ENCODE measurements at places on chromosomes 3 and 15.

DNA sequence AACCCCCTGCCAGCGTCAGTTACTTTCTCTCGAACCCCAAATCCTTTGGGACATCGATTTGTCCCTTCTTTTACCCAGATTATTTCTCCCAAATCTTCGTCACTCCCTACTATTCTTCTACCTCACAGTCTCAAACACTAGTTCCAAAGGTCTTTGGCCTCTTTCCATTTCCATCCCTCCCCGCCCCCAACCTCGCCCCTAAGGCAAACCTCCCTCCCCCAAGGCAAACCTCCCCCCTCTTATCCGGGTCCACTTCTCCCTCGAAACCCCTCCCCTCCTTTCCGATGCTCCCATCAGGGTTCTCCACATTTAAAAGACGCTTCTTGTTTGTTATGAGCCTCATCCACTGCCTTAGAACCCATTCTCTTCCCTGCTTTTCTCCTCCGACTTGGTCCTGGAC, 583 bp downstream of the EAF1 start:
- DNase-seq = no peak

DNA sequence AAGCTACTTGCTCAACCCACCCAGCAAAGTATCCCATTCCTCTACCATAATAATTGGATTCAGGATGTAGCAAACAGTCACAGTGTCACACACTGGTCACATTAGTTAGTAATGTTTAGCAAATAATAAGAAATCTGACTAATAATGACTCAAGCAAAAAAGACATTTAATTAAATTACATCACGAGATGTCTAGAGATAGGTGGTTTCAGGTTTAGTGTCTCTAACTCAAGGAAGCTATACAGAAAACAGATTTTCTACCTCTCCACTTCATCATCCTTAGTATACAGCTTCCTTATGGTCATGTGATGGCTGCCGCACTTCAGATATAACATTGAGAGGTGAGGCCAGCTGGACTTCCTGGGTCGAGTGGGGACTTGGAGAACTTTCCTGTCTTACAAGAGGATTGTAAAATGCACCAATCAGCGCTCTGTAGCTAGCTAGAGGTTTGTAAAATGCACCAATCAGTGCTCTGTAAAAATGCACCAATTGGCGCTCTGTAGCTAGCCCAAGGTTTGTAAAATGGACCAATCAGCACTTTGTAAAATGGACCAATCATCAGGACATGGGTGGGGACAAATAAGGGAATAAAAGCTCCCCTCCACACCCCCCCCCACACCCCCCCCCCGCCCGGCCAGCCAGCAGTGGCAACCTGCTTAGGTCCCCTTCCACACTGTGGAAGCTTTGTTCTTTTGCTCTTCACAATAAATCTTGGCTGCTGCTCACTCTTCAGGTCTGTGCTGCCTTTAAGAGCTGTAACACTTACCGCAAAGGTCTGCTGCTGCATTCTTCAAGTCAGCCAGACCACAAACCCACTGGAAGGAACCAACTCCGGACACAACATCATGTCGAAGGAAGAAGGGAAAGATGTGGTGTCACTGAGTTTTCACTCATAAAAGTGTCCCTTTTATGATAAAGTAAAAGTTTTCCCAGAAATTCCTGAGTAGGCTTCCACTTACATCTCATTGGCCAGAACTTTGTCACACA, 24.9 kb upstream of the ARPIN start:
- no peak for DNase-seq

- no peak for DNase-seq
Observed at GRCh38 chr3:156516961-156517360, 38.0 kb downstream of the SSR3 start.

GRCh38 chr15:31275331-31276262, 51.0 kb upstream of the KLF13 start:
- no peak for DNase-seq

GRCh38 chr3:142211034-142211433, 14.4 kb downstream of the GK5 start:
- no peak for DNase-seq

GRCh38 chr3:99578339-99578970, 59.9 kb upstream of the COL8A1 start:
- no peak for DNase-seq

GRCh38 chr15:62307551-62307950, 142.5 kb upstream of the C2CD4B start:
- DNase-seq = no peak

- DNase-seq = no peak
Observed at GRCh38 chr15:74783808-74784175, 1.9 kb downstream of the CSK start.

DNA sequence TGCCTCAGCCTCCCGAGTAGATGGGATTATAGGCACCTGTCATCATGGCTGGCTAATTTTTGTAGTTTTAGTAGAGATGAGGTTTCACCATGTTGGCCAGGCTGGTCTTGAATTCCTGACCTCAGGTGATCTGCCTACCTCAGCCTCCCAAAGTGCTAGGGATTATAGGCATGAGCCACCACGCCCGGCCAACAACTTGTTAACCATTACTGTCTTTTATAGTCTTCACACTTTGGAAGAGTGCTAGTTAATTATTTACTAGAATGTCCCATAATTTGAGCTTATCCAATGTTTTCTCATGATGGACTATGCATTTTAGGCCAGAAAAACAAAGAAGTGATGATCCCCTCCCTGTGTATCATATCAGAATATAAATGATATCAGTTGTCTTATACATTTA, 288.6 kb upstream of the CBLB start:
- DNase-seq = no peak

GRCh38 chr15:87597346-87598052, 659.0 kb downstream of the NTRK3 start:
- DNase-seq = no peak

GRCh38 chr3:175748087-175748730, 889.1 kb downstream of the NAALADL2 start:
- DNase-seq = no peak

DNA sequence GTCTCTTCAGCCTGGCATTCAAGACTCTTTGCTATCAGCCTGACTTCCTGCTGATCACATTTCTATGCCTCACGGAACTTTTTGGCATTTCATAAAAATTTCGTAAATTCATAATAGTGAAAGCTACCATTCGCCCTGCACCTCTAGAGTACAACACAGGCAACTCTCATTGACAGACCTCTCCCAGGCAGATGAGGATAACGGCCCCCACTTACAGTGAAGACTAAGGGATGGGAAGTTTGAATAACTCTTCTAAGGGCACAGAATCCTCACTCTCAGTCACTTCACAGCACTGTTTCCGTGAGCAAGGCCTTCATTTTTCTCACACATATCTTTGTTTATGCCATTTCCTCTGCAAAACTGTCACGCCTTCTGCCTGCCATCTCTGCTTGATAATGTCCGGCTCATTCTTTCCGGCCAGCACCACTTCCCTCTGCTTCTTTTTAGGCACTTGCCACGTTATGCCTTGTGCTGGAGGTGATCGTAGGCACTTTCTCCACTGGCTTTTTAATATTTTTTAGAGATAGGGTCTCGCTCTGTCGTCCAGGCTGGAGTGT, 224.1 kb upstream of the HES1 start:
- no peak for DNase-seq

GRCh38 chr3:195462308-195462610, 19.4 kb upstream of the ACAP2 start:
- DNase-seq = no peak

DNA sequence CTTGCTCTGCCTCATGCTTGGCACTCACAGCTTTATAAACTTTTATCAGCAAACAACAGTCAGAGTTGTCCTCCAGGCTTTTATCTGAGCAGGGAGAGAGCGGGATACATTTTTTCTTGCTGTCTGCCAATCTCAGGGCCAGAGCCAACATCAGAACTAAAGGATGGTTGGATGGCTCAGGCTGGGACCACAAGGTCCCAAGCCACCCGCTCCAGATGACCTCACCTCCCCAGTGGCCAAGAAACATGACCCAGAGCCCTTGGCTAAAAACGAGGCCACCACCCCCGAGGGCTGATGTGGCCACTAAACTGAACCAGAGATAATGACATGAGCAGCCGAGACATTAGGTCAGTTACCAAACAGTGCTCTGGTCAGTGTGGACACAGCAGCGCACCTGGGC, 18.8 kb upstream of the SPATA12 start:
- DNase-seq = no peak

DNA sequence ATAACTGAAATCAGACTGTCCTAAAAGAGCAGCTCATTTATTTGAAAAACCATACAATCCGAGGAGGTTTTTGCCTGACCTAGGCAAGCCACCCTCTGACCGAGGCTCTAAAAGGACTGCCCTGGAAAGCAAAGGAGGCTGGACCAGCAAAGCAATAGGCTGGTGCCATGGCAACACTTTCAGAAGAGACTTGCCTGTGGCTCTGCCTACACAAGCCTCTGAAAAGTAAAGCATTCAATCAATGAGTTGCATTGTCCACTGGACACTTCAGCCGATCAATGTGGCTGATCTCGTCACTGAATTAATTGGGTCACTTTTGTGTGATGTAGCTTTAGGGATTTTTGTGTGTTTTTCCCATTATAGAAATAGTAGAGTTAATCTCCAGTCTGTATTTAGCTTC, 99.1 kb upstream of the SEMA6D start:
- DNase-seq = no peak

GRCh38 chr15:31590609-31591008, 264.0 kb downstream of the KLF13 start:
- DNase-seq = no peak

- no peak for DNase-seq
Observed at GRCh38 chr3:36372534-36372935, 7.8 kb upstream of the STAC start.

DNA sequence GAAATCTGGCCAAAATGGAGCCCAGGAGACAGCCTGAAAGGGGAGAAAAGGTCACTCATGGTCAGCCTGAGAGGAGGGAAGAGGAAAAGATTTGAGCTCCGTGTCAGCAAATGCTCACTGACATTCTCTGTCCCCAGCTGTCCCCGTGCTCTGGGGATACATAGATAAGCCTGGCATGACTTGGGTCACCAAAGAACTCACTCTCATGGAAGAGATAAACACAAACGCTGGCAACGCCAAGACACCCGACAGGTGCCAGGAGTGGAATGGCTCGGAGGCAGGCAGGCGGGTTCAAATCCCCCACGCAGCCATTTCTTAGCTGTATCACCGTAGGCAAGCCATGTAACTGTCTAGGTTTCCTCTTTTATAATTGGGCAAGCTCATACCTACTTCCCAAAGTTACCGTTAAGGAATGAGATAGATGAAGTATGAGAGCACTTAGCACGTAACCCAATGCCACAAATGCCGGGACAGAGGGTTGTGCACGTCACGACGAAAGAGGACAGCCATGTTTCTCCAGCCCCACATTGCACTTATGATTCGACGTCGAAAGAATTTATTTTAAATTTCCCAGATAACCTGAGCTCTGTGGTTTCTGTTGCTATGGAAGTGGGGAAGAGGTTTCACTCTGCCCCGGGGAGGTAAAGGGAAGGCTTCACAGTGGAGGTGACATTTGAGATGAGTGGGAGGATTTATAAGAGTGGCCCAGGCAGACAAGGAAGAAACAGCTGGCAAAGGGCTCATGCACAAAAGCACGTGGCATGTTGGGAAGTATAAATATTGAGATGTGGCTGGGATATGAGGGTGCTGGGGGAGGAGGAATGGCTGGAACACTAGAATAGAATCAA, 41.4 kb upstream of the TSEN2 start:
- no peak for DNase-seq

DNA sequence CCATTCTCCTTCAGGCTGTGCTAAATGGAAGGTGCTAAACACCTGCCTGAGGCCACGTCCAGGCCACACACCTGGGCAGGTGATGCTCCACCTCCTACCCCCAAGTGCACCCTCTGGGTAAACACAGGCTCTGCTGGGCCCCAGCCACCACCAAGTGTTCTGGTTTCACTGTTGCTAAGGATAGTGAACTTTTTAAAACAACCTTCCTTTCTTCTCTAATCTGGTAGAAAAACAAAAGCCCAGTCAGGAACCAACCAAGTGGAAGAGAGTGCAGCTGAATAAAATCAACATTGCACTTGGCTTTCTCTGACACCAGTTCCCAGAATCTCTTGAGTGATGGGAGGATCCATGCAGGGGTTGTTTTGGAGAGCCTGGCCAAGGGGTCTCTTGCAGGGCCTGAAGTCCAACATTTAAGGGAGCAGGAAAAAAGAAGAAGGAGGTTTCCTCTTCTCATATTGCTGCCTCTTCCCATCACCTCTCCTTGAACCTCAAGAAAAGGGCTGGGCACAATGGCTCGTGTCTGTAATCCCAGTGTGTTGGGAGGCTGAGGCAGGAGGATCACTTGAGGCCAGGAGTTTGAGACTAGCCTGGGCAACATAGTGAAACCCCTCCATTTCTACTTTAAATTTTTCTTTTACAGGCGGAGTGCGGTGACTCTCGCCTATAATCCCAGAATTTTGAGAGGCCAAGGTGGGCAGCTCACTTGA, 26.2 kb upstream of the ATP13A3 start:
- DNase-seq = no peak

GRCh38 chr3:59620325-59620724, 570.5 kb upstream of the CFAP20DC start:
- DNase-seq = no peak

- no peak for DNase-seq
Observed at GRCh38 chr15:100853676-100854440, 25.8 kb upstream of the ALDH1A3 start.

DNA sequence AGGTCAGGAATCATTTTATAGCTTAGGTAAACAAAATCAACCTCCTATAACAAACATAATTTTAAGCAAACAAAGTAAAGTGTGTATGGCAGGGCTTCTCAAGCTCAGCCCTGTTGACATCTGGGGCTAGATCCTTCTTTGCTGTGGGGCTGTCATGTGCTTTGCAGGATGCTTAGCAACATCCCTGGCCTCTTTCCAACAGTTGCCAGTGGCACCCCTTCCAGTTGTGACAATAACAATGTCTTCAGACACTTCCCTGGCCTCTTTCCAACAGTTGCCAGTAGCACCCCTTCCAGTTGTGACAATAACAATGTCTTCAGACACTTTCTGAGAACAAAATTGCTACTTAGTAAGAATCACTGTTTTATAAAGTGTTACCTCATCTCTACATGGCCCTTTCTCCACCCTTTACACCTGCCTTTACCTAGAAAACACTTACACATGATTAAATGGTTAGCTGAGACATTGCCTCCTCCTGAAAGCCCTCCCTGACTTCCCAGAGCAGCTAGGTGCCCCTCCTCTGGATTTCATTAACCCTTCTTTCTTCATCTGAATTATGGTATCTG, 194.0 kb upstream of the LMCD1 start:
- DNase-seq = no peak

- no peak for DNase-seq
Observed at GRCh38 chr15:58233341-58233740, 95.2 kb downstream of the AQP9 start.

GRCh38 chr3:44045476-44046275, 196.0 kb upstream of the TOPAZ1 start:
- no peak for DNase-seq

All from activated CD4-positive, alpha-beta T cell treated with anti-CD3 and anti-CD28 coated beads, Interleukin-2, amount 50 U/mL, for 4 hours (primary cell).